Stimulated activated CD4-positive, alpha-beta T cell treated with anti-CD3 and anti-CD28 coated beads, Interleukin-12 subunit alpha, Interleukin-12 subunit beta, amount 100 ng/mL, for 4 hours (primary cell): ENCODE measurements at places on chromosomes 3 and 15.

GRCh38 chr3:183491923-183492848 lies 63.3 kb downstream of the KLHL6 start:
- DNase-seq: no peak

GRCh38 chr15:80836223-80836622 lies 57.1 kb downstream of the CEMIP start:
- no peak for DNase-seq

DNA sequence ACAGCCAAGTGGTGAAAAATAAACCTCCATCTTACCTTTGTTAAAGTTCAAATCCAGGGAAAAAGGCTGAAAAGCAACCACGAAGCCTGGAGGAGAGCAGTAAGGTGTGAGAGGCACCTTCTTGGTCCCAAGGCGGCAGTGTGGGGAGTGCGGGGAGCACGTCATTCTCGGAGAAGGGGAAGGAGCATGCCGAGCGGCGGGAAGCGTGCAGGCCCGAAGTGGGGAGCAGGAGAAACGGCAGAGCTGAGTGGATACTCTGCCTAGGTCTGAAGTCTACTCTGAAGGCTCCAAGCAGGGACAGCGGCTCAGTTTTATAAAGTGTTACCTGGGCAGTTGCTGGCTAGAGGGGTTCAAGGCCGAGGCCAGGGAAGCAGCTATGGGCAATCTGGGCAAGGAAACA lies 96.9 kb downstream of the RYK start:
- no peak for DNase-seq

- DNase-seq: no peak
These were observed 96.3 kb upstream of the P2RY1 start for GRCh38 chr3:152738656-152739055.

DNA sequence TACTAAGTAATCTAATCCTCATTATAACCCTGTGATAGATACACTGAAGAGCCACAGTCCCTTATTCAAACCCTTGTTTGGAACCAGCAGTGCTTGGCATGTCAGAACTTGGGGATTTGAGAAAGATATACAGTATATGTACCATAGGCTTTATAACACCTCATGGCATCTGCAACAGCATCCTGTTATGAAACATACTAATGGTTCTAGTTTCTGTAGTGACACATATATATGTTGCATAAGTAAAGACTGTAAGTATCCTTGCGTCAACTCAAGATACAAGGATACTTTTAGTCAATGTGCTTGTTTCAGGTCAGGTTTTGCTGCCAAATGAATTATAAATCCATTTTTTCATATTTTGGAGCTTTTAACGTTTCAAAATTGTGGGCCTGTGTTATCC lies 58.5 kb downstream of the CCNL1 start:
- no peak for DNase-seq

DNA sequence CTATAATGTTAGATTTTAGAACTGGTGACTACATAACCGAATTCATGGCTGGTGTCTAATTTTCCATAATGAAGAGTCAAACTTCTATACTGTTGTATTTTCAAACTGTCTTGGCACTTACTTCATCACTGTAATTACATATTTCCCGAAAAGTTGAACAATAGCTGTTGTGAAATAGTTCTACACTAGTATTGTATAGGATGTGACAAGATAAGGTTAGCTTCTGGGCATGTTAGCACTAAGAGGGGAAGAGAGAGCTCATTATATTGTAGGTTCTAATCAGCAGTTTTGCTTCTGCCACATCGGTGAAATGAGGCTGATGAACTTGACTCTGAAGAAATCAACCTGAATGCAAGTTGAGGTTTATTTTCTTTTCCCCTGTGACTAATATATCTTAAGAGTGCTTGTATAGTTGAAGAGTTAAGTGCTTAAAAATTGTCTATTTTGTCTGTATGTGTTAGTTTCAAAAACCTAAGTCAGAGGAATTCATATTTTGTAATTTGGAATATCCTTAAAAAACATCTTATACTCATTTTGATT lies 8.9 kb downstream of the GYG1 start:
- DNase-seq: no peak

- no peak for DNase-seq
These were observed 418.2 kb upstream of the ZNF717 start for GRCh38 chr3:76203578-76203977.
